PC-3 (cell line): ENCODE measurements at places on chromosomes 7 and 10. TPM values are rescaled to one million over a fixed set of nuclear protein-coding genes. Genes with fewer than 3 reads are reported as not detected.

DNA sequence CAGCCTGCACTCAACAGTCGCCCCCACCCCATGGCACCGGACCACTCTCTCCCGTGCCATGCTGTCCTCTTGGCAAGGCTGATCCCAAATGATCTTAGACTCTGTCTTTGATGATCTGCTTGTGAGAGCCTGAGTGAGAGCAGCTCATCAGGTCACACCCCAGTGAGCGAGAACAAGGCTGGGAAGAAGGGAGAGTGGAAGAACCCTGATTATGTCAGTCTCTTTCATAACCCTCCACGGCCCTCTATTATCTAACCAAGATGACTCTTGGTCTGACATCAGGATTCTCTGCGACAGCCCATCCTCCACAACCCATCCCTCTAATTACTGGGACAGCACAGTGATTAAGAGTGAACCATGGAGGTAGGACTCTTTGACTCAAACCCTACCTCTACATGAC, 53.1 kb upstream of the C7orf33 start:
- DNase-seq: no peak

DNA sequence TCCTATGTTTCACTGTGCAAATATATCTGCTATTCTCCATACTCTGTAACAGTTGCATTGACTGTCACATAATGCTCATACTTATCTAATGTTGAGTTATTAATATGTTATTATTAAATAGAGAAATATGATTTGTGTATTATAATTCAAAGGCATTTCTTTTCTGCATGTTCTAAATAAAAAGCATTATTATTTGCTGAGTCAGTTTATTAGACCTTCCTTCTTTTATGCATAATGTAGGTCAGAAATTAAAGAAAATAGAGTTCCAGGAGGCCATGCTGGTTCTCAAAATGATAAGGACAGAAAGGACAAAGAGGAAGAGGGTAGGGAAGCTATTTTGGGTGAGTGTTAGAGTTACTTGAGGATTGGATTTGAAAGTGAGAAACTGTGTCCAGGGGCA, 50.7 kb downstream of the CYP2C9 start:
- no peak for DNase-seq

DNA sequence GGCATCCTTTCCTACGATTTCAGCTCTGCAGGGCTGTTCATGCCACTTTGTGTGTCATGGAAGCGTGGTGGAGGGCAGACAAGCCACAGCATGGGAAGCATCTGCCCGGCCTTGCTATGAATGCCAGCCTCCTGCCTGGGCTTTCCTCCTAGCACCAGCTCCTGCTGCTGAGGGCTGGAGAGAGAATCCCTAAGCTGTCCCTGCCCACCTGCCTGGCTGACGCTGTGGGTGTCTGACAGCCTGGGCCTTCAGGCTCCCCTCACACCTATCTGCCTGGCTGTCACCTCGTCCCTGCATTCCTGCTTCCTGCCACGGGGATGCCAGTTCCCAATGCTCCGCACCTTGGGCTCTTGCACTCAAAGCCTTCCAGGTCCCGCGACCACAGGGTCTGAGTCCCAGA, 606.5 kb upstream of the MGMT start:
- no peak for DNase-seq

- DNase-seq: no peak
Observed at GRCh38 chr7:157900556-157900955, 563.8 kb downstream of the DNAJB6 start.

GRCh38 chr7:44286182-44286617, 39.2 kb downstream of the CAMK2B start:
- no peak for DNase-seq

GRCh38 chr7:31761646-31762045, 74.6 kb downstream of the PPP1R17 start:
- DNase-seq: no peak

ATG9B gene
- 1.2 and 1.3 TPM in 2 replicates for total RNA-seq

PTN gene
- total RNA-seq: 0.07 and 0.46 TPM in 2 replicates

LIPJ gene
- total RNA-seq: not detected in 2 replicates

ITGA8 gene
- not detected in 2 replicates for total RNA-seq
